ENCODE measurements at places on chromosomes 6 and 20. TPM values are rescaled to one million over a fixed set of nuclear protein-coding genes. Genes with fewer than 3 reads are reported as not detected.

The F13A1 gene
- total RNA-seq = 231 TPM

The CD24 gene
- 3.3 TPM for total RNA-seq

The PDE7B gene
- 13.3 TPM for total RNA-seq

The MYMX gene
- 2.1 TPM for total RNA-seq

The FAM83C gene
- total RNA-seq = not detected

The TAGAP gene
- 8.0 TPM for total RNA-seq

The BTN1A1 gene
- total RNA-seq = not detected

The TFAP2D gene
- not detected for total RNA-seq

The CLDN20 gene
- total RNA-seq = 2.2 TPM

Measured in sciatic nerve (tissue), 2 donors.